ELF-1 (cell line): ENCODE measurements at places on chromosomes 2 and 18.

DNA sequence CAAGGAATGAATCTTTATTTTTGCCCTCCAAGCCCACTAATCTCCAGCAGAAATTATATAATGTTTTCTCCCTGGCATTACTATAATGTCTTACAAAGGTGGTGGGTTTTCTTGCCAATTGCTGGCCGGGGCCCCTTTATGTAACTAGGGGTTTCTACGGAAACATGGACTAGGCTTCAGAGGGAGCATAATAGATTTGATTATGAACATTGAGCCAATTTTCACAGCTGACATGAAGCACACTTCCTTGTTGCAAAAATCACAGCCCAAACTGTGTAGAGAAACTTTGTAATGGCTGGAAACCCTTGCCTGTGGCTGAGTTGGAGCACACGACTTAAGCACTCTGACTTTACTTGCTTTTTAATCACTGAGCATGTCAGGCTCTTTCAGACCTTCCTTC, 3.8 kb upstream of the CYRIA start:
- no peak for DNase-seq

DNA sequence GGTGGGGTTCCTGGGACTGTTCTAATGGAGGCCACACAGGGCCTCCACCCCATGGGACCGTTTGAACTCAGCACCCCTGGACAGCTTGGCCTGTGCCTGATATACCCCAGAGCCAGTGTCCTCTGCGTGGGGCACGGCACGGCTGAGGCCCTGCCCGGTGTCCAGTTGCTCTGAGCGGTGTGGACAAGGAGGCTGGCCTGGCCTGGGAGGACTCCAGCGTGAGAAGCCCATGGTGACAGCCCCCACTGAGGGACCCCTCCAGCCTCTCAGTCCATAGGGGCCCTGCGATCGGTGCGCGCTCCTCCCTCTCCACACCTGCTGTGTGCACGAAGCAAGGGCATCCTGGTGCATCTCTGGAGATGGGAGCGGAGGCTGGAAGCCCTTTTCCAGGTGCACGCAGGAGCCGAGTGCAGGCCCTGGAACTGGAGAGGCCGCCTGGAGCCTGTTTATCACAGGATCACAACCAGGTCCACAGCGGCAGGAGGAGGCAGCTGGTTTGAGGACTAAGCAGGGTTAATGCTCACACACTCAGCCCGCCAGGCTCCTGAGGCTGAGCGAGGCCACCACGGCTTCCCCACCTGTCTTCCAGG, 120.2 kb downstream of the PTGR3 start:
- no peak for DNase-seq

DNA sequence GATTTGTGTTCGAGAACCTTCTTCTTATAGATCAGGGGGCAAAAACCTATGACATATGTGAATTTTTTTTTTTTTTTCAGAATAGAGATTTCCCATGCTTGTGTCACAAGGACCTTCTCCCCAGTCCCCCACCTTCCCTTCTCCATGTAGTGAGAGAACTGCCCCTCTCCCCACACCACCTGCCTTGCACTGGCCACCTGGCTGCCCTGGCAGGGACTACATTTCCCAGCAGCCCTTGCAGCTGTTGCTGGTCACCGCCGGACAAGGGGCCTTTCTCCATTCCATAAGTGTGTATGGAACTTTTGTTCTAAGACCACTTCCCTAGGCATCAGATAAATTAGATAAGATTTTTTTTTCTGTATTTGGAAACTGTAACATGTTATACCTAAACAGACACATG, 22.2 kb downstream of the MBP start:
- no peak for DNase-seq

- no peak for DNase-seq
These were observed 57.6 kb downstream of the TPGS2 start for GRCh38 chr18:36771245-36771644.

- DNase-seq = no peak
These were observed 202.7 kb upstream of the SLC14A2 start for GRCh38 chr18:45412577-45412976.
